Activated naive CD4-positive, alpha-beta T cell treated with anti-CD3 and anti-CD28 coated beads for 36 hours (primary cell): ENCODE measurements at places on chromosomes 5 and 9.

DNA sequence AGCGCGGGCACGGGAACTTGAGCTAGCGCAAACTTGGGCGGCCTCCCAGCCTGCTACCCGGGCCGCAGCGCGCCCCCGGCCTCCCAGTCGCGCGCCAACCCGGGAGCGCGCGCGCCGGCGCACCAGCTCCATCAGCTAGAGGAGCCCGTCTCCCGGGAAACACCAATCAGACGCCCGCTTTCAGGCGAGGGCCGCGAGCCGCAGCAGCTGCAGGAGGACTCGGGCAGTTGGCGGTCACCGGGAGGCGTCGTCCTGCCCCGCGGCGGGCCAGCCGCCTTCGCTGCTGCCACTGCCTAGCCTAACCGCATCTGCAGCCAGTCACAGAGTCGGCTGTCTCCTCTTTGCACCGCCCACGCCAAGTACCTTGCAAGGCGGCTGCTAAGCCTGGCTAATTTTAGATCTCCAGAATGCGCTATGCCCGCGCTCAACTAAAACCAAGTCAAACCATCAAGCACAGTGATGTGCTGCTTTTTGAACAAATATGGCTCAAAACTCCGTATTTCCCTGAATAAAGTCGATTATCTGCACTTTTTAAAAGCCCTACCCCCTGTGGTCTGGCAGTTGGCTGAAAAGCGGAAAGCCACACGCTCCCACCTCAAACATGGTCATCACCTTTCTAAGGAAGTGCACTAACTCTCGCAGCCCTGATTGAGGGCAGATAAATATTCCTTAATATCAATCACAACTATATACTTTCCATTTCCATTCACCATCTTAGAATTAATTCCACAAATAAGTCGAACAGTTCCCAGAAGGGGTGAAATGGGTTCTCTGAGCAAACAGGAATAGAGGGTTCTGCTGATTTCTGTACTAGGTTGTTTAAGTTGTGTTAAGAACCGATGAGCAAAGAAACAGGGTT is 221.8 kb downstream of the MEF2C start:
- DNase-seq = peak; percentile 51

- no peak for DNase-seq
These were observed 490.2 kb downstream of the TLE4 start for GRCh38 chr9:80061940-80062339.

DNA sequence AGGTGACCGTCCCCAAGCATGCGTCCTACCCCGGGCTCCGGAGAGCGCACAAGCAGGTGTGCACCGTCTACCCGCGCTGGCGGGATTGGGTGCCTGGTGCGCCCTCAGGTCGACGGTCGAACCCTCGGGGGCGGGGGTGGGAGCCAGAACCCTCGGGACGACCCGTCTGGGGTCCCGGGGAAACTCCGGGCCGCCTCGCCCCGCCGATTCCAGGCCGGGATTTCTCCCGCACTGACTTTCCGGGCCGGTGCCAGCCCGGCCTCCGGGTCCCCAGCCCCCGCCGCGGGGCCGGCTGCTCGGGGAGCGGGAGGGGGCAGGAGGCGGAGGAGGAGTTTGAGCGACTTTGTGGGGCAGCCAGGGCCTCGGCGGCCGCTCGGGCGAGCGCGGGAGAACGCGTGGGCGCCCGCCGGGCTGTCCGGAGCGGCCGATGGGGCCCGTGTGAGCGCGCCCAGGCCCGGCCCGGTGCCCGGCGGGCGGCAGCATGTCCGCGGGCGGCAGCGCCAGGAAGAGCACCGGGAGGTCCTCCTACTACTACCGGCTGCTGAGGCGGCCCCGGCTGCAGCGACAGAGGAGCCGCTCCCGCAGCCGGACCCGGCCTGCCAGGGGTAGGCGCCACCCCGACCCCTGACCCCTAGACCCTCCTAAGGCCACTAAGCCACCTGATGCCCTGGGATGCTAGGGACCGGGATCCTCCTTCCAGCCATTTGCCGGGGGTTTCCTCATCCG is at the start of gene DAB2IP:
TSS of gene DAB2IP (plus strand) at position 340 of the 726 bp plus-strand sequence. CDS start at position 482, 142 bp downstream.
- peak; percentile 17 for DNase-seq

DNA sequence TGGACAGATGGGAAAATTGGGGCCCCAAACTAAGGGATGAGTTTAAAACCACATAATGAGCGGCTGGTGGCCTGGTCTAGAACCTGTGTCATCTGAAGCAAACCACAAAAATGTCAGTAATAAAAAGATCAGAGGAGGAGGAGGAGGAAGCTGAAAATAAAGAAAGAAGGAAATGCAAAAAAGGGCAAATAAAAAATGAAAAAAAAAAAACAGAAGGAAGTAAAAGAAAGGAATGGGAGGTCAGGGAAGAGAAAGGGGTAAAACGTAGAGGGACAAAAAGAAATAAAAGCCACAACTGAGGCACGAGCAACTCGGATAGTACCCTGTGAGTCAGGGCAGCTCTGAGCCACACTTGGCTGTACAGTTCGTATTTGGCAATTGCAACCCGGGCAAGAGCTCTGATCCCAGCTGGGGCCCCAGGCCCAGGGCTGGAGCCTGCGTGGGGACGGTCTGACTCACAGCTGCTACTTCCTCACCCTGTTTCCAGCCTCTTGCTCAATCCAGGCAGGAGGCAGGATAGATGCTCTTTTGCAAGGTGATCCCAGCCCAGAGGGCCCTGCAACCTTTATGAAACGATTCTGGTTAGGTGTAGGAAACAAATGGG is 137.9 kb upstream of the TRIM32 start:
- no peak for DNase-seq

GRCh38 chr5:157514974-157515373 is 55.0 kb downstream of the NIPAL4 start:
- DNase-seq = no peak

- no peak for DNase-seq
These were observed 82.7 kb downstream of the HACD4 start for GRCh38 chr9:20948703-20949102.

- no peak for DNase-seq
These were observed 8.3 kb downstream of the HABP4 start for GRCh38 chr9:96458226-96458625.

- no peak for DNase-seq
These were observed 23.1 kb downstream of the POLR1E start for GRCh38 chr9:37508834-37509206.

- DNase-seq = no peak
These were observed 88.4 kb downstream of the AK8 start for GRCh38 chr9:132789719-132790118.

DNA sequence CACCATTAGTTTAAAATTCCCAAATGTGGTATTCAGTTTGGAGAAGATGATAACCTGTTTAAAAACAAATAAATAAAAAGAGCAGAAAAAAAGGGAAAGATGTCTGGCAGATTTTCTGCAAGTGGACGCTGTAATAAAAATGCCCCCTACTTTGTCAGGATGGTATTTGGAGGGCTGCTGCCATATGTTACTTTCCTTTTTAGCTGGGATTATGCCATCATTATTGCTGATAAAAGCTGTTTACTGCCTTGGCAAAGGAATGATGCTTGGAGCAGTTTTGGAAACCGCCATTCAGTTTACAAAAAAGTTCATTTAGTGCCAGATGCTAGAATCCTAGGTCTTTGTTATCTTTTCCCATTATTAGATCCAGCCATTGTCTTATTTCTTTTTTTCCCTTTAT is 104.8 kb downstream of the PBX3 start:
- no peak for DNase-seq

- no peak for DNase-seq
These were observed 1085.7 kb downstream of the TAF11L14 start for GRCh38 chr5:18720002-18720401.

- DNase-seq = no peak
These were observed 11.9 kb downstream of the TRMO start for GRCh38 chr9:97910357-97910756.

- no peak for DNase-seq
These were observed 26.9 kb upstream of the SYK start for GRCh38 chr9:90774682-90775081.

DNA sequence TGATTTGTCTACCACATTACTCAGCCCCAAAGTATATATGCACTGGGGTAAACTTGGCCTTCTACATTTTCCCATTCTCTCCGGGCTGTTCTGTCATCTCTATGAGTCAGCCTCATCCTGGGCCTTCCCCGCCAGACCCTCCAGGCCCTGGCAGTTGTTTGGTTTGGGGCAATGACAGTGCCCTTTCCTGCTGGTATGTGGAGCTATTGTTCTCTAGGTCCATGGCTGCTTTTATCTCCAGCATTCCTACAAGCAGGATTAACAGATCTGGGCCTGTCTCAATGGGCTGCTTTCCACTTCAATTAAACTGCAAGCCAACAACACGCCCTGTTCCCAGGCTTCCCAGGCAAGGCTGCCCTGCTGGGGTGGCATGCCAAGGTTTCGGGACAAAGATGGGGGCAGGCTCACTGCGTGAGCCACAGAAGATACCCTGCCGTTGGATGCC is 136.4 kb downstream of the SLIT3 start:
- no peak for DNase-seq

GRCh38 chr9:83322438-83322837 is 215.8 kb downstream of the FRMD3 start:
- DNase-seq = no peak

GRCh38 chr5:59062986-59063683 is 480.3 kb downstream of the RAB3C start:
- no peak for DNase-seq

- no peak for DNase-seq
These were observed at the start of gene DIPK1B for GRCh38 chr9:136711751-136712689. TSS of gene DIPK1B (plus strand) at chr9:136712572. CDS start at chr9:136712666, 94 bp downstream.

DNA sequence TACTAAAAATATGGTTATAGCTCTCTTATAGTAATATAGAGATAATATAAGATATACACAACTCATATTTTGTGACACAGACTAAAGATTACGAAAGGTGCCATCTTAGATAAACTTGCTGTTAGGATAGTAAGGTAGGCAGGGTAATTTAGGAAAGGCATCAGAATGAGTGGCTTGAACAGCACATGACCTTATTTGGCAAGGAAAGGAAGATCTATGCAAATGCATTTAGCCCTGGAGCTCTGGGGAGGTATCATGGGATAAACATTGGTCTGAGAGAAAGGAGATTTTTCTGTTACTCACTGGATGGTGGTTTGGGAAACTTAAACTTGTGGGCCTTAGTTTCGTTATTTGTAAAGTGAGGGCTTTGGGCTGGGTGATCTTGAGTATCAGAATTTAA is 65.8 kb downstream of the KCTD16 start:
- no peak for DNase-seq

DNA sequence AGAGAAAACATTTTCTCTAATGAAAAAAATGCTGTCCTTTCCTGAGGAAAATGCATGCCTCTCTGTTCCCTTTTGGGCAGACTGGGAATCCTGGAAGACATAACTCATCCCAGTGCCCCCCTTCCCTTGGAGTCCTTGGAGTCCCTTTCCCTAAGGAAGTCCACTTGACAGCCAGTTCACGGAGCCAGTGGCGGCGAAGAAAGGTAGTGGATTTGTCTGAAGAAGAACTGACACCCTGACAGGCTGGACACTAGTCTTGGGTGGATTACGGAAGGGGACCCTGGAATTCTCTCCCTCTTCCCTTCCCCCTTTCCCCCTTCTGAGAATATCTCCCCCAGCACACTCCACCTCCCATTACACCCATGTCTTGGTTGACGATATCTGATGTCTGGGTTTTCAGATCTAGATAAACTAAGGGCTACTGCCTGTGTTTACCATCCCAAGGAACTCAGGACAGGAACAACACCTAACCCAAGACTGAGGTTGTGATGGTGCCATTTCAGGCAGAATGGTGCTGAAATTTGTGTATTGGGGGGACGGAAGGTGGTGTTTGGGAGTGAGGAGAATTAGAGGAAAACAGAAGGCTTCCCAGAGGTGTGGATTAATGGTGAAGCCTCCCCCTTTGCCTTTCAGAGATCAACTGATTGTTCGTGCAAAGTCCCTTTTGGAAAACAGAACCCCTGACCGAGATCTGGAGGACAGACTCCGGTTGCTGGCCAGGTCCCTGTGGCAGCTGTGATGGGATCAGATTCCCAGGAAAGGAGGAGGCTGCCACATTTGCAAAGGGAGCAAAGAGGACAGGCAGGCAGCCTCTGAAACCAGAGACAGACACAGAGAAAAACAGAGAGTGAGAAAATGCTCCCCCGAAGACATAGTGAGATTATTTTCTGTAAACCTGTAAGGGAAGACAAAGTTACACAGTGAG is 704 bp downstream of the SPARC start:
- DNase-seq = no peak

DNA sequence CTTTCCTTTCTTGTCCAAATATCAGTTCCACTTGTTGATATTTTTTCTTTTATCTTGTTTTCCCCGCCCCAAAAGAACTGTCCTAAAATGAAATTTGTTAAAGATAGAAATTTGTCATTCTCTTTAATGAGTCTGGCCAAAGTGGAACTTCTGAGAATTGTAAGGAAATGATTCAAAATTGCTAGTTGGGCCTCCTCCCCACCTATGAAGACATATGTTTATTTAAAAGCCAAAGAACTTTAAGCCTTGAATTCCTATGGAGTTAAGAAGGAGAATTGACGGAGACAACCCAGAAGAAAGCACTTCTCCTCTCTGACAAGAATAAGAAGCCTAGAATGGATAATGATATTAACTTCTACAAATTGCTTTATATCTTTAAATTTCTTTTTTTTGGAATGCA is 59.1 kb upstream of the ALDH1A1 start:
- DNase-seq = no peak

DNA sequence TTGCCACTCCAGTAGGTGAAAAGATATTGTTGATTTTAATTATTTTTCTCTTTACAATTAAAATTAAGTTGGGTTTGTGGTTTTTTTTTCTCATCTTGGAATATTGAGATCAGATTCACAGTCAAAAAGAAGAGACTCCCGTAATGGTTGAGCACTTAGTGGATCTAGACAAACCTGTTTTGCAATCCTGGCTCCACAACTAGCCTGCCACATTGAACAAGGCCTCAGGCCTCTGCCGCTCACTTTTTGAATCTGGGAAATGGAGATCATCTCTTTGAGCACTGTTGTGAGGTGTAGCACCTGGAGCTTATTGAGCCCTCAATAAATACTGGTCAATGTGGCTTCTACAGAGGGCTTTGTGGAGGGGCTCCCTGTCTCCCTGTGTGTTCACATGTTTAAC is 37.1 kb upstream of the RARS1 start:
- DNase-seq = no peak

DNA sequence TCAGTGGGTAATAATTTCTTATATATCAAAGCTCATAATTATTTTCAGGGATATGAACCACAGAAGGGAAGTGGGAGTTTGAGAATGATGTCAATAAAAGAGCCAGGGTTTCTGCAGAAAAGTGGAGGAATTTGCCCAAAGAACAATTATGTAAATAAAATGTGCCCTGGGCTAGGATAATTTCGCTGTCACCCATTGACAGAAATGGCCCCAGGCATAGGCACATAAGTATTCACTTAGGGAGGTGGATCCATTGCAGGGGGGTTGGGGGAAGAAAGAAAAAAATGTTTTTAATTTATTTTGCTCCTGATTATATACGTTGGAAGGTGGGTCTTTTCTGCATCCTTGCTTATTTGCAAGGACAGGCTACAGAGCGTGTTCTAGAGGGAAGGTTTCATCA is 135.1 kb upstream of the IRX2 start:
- DNase-seq = no peak

DNA sequence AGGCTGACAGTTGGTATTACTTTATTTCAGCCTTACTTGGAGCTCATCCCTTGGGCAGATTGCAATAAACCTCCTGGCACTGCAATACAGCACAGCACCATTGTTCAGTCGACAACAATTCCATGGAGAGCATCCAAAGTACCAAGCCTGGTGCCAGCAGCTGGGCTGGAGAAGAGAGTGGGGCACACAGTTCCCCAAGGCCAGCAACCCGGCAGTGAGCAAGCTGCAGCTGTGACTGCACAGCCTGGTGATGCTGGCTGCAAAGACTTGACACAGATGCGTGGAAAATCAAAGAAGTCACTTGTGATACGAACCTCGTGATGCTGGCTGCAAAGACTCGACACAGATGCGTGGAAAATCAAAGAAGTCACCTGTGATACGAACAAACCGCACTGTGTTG is 125.4 kb downstream of the ATPSCKMT start:
- no peak for DNase-seq
